Activated T-helper 1 cell treated with anti-CD3 and anti-CD28 coated beads, Interleukin-2, amount 50 U/mL, for 16 hours (primary cell): ENCODE measurements at places on chromosomes 7 and 10.

DNA sequence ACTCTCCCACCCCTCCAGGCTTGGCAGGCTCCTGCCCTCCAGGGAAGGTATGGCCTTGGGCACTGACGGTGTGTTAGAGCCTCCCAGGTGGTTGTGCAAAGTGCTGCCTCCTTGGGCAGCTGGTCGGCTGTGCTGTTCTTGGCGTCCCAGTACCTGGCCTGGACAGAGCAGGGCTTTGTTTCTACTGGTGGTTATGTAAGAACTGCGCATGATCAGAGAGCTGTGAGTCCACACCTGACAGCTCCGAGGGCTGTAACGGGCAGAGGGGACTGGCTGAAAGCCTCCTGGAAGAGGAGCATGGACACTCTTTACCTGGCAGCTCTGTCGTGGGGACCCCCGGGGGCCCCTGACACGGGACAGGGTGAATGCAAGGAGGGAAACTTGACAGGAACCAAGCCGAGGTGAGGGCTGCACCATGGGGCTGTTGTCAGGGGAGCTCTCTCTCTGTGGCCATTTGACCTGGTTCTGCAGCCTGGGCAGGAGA is 3.1 kb upstream of the SFRP5 start:
- no peak for DNase-seq

DNA sequence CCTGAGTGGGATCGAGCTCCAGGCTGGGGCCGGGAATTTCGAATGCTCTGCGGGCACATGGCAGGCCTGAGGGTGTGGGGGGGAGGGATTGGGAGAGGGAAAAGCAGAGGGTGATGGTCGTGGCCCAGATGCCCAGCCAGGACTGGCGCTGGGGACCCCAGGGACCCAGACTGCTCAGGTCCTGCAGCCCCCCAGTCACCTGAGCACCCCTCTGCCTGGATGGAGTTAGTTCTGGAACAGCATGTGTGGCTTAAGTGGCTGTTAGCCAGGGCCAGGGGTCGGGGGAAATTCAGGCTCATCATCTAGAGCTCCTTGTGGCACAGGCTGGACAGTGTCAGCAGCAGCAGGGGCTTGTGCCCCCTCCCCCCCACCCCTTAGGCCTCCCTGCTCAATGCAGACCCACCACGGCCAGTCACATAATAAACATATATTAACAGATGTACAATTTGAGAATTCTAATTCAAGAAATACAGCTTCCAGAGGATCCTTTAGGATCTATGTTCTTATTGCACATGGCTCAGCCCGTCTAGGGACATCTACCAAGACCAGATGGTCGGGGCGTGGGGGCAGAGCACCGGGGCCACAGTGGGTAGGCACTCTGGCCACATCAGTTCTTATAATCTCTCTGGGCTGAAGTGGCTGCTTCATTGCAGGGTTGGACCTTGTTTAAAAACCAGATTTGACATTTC is 22.2 kb downstream of the DNAJB12 start:
- no peak for DNase-seq

GRCh38 chr7:431658-432111 is 88.0 kb downstream of the PDGFA start:
- no peak for DNase-seq

- no peak for DNase-seq
Observed at GRCh38 chr7:109873296-109873695, 1217.6 kb upstream of the LRRN3 start.

DNA sequence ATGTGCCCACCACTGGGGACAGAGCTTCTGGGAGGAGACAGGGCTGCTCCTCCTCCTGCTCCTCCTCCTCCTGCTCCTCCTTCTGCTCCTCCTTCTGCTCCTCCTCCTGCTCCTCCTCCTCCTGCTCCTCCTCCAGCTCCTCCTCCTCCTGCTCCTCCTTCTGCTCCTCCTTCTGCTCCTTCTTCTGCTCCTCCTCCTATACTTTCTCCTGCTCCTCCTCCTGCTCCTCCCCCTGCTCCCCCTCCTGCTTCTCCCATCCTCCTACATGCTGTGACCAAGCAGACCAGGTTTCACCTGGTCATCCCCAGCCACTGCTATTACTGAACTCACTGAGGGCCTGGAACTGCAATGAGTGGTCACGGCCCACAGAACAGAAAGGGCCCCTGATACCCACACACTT is 154.0 kb upstream of the PPP2R2D start:
- DNase-seq: no peak

GRCh38 chr7:112022128-112022527 is 184.1 kb downstream of the DOCK4 start:
- DNase-seq: no peak

DNA sequence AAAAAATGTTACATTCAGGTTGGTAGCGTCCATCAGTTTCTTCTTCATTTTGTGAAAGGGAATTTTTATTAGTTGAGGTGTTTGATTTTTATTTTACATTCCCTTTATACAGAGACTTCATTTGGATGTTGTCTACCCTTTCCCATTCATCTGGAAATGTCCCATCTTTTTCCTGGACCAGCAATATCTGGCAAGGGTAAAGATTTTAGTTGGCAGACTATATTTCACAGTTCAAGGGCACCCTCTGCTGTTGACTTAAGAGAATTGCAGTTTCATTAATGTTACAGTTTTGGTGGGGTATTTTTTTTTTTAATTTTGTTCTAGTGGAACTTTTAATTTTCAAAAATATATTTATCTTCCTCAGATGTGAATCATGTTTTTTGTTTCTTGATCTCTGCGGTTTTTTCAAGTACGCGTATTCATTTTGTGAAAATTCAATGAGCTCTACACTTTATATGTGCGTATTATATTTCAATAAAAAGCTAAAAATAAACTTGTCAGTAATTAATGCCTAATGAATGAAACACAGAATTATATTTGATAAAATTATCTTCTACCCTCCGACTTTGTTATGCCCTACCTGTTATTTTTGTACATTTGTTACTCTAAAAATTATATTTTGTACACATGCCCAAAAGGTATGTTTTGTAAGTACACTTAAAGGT is 97.9 kb upstream of the KLF14 start:
- no peak for DNase-seq

DNA sequence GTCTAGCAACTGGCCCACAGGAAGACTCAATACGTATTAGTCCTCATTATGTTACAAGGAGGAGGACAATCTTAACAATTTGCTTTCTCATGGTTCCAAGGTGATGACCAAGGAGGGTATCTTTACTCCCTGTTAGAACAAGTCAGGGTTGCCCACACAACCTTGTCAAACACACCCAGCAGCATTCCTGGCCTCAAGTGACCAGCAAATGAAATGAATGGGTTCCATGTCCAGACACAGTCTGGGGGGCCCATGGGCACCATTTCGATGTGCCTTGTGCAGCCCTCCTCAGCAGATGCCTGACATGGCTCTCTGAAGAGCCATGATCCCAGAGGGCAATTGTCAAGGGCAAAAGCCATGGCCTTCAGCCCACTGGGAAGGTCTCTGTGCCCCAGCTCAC is 40.8 kb downstream of the ANXA8 start:
- no peak for DNase-seq

GRCh38 chr10:71372882-71373495 is 23.7 kb upstream of the CDH23 start:
- no peak for DNase-seq

DNA sequence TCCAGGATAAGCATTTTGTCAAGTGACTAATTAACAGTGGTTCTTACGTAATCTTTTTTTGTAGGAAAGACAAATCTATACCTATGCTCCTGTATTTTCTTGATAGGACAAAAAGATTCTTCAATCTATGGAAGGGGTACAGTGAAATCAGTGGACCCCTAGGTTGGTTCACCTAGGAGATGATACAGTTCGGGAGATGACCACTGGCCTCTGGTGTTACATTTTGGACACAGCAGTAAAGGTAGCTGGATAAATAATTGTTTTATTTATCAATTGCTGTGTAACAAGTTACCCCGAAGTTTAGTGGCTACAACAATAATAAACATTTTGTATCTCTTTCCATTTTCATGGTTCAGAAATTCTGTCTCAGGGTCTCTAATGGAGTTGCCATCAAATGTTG is 288.2 kb upstream of the MAGI2 start:
- no peak for DNase-seq

DNA sequence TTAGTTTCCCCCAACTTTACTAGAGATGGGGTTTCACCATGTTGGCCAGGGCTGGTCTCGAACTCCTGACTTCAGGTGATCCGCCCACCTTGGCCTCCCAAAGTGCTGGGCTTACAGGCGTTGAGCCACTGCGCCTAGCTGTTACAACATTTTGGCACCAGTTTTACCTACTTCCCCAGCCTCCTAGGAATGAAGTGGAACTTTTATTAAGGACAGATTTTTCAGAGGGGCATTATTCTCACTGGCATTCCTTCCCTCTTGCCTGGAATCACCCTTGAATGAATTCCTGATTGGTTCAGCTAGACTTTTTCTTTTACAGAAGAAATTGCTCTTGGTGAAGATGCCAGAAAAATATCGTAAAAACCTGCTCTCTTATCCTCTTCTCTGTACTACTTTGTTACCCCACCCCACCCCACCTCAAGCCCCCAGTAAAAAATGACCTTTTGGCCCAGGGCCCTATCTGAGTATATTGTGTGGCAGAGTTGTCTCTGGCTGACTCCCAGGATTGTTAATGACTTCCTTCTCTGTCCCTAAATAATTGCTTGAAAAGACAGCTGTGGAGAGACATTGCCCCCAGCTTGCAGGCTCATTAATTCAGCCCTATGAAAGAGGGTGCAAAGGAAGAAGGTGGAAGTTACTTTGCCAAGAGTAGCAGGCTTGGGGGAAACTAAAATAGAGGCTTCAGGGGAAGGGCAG is 189.6 kb downstream of the AUTS2 start:
- no peak for DNase-seq
